CD4-positive, alpha-beta T cell treated with Interleukin-15 for 4 hours (primary cell): ENCODE measurements at places on chromosomes 12 and 14.

DNA sequence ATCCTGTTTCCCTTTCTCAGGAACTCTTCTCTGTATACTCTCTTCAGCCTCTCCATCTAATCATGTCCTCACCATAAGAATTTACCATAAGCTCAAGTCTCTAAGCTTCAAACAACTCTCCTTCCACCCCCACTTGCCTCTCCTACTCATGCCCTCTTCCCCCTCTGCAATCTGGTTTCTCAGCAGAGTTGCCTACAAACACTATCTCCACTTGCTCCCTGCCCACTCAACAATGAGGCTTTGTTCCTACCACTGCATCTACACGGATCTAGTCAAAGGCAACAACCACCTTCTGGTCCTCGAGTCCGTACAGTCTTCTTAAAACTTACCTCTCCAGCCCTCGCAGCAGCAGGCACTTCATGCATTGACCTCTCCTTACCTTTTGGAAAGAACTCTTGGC, 17.2 kb upstream of the FBLN5 start:
- DNase-seq = no peak

GRCh38 chr14:105919458-105920150, 393.2 kb downstream of the TMEM121 start:
- DNase-seq = no peak

GRCh38 chr14:79333198-79333546, 878.1 kb downstream of the DIO2 start:
- DNase-seq = no peak

DNA sequence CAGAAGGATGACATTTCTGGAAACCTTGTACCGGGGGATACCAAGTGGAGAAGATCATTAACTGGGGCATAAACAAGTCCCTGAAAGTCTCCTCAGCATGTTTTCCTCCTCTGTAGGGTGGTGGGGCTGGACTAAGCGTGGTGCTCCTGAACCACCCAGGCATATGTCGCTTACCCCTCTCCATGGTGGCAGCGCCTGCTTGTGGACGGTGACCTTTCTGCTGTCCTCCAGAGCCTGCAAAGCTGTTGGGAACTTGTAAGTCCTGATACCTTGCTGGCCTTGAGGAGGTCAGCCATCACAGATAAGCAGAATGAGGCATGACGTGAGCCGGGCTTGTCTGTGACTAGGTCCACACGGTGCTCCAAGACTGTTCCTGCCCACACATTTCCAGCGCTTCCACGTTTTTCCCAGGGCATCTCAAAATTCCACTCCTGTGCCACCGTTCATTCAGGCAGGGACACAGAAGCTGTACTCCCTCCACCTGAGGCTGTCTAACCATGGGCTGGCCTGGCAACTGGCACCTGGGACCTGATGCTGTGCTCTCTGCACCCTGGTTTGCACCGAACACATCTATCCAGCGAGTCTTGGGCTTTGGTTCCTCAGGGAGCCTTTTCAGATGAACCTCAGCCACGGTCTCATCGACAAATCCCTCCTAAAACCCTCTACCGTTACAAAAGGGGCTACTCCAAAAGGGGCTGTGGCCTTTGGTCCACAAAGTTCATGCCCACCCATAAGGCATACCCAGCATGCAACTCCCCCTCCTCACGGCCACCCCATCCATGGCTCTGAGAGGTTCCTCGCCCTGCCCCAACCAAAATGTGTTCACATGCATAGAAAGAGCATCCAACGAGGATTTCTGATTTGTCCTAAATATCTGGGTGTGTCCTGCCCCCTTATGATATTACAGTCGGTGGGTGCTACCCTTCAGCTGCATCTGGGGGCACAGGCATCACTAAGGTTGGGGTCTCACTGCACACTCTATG, 199.6 kb upstream of the DIO3 start:
- no peak for DNase-seq

GRCh38 chr14:65840786-65841185, 428.3 kb downstream of the FUT8 start:
- no peak for DNase-seq

DNA sequence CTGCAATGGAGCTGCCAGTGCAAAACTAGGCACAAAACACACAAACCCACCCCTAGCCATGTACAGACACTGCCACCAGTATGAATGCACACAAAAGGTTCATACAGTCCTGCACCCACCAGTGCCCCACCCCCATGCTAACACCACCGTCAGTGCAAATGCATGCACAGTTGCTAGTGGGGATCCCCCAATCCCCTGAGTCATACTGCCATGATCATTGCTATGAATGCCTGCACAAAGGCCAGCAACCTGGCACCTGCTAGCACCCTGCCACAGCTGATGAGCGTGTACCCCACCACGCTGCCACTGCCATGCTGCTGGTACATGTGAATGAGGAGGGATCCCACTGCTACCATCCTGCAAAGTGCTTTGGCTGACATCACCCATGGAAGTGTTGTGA, 23.9 kb downstream of the PZP start:
- DNase-seq = no peak

DNA sequence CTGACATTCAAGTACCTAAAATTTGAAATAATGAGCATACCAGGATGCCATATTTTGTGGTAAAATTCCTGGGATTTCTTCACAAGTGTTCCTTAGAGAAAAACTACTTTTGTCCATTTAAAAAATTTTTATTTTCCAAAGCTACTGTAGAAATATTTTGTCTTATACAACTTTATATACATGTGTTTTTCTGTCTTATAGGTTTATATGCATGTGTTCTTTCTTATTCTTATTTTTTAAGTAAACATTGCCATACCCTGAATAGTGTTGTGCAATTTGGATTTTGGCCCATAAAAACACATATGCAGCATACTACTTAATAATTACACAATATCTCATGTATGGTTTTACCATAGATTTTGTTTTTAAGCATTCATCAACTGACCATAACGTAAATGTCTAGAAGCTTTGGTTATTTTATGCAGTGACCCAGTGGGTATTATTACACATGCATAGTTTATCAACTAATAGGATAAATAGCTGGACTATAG, 1107.4 kb upstream of the SEL1L start:
- DNase-seq = no peak

DNA sequence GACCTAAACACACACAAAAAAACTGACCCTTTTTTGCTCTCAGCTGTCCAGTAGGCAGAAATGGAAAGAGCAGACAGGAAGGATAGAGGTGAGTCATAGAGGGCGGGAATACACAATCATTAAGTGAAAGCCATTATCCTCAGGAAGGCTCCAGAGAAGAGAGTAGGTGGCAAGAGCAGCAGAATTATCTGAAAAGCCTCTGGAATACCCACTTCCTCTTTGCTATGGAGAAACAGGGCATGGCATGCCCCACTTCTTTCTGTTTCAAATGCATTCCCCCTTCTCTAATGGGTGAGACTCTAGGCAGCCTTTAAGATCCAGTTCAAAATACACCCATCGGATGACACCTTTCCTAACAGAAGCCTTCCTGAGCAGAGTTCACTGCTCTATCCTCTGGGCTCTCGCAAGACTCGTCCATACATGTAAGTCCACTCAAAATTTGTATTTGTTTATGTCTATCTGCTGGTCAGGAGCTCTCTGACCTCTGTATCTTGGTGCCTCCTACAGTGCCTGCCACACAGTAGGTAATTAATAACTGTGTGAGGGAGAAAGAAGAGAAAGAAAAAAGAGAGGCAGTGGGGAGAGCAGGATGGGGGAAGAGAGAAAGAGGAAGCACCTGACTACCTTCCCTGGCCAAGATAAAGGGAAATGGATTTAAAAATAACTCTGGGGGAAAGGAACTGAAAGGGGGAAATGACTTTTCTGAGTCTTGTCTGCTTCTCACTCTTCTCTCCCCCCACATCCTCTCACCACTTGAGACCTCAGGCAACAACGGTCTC, 8.5 kb downstream of the KLHL33 start:
- DNase-seq = no peak

DNA sequence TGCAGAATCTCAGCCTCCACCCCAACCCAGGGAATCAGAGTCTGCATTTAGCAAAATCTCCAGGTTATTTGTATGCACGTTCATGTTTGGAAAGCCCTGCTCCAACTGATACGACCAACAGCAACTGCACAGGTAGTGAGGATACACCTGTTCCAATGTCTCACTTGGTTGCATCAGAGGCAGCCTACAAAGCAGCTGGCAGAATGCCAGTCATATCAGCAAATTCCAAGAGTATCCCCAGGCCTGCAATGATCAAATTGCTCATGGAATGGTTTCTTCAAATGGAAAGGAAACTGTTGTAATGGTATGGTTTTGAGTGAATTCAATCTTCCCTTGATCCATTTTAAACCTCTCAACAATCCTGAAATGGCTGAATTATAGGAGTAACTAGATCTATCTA, 75.4 kb downstream of the GRIP1 start:
- DNase-seq = no peak

DNA sequence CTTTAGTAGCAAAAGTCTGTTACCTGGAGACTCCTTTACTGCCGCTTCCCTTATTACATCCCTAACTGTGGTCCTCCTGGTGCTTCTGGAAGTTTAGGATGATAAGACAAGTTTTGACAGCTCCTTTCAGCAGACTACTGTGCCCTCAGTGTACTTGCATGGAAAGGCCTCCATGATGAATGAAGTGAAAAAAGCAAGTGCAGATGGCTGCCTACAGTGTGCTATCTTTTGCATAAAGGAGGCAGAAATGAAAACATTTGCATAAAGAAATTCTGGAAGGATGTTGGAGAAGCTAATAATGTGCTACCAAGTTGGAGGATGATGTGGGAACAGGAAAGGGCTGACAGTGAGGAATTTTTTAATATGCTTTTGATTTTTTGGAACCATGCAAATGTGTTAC, 4.5 kb downstream of the TCTN2 start:
- DNase-seq = no peak

- DNase-seq = no peak
Measured at GRCh38 chr14:94237983-94238382, 55.1 kb downstream of the SERPINA10 start.

GRCh38 chr14:48096897-48097296, 421.5 kb upstream of the MDGA2 start:
- DNase-seq = no peak

GRCh38 chr14:69878251-69878650, 965 bp upstream of the SMOC1 start:
- DNase-seq = no peak

DNA sequence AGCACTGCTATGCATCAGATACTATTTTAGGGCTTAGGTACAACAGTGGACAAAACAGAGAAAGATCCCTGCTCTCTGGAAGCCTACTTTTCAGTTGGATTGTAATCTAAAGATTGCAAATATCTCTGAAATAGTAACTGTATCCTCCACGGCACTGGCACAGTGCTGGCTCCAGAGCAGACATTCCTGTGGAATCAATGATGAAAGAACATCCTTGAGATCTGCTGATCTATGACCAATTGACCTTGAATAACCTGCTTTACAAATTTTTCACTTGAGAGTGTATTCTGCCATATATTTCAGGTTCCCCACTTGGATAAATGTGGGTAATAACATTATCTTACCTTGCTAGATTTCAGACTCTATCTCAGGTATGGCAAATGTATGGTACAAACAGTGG, 3.2 kb downstream of the STAB2 start:
- no peak for DNase-seq
